ENCODE measurements at places on chromosomes 4 and X.

GRCh38 chr4:153159728-153160221 lies 44.5 kb upstream of the TRIM2 start:
- DNase-seq = no peak

- DNase-seq = no peak
Measured at GRCh38 chr4:98939892-98940298, 11.0 kb upstream of the EIF4E start.

GRCh38 chr4:169975838-169976796 lies 50.1 kb downstream of the MFAP3L start:
- DNase-seq = no peak

GRCh38 chr4:87002682-87003043 lies 67.9 kb downstream of the AFF1 start:
- DNase-seq = no peak

GRCh38 chr4:168674866-168675265 lies 178.0 kb downstream of the PALLD start:
- no peak for DNase-seq

GRCh38 chr4:114598191-114599121 lies at the start of gene UGT8:
Gene UGT8, plus strand, starts transcription at chr4:114598807. Its CDS starts 24,074 bp downstream, at chr4:114622881.
- peak; percentile 43 for DNase-seq

- DNase-seq = peak; percentile 50
Measured at GRCh38 chrX:71992711-71993110, 82.1 kb downstream of the NHSL2 start.

DNA sequence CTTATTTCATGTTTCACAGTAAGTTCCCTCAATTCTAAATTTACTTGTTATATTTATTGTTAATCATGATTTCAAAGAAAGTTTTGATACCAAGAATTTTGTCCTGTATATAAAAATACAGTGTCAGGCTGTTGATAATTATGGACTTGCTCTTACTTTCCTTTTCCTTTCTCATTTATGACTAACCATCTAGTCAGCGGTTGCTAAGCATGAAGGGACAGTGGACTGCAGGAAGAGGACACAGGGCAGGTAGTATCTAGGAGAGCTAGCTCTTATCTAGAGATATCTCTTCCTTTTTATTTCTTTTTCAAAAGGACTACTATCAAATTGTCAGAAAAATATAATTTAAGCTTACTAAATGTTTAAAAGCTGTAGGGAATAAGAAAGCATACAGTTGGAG lies 1.6 kb downstream of the OPRPN start:
- no peak for DNase-seq

- no peak for DNase-seq
Measured at GRCh38 chr4:95204873-95205272, 343.9 kb downstream of the UNC5C start.

- DNase-seq = no peak
Measured at GRCh38 chr4:4416981-4417380, 30.1 kb downstream of the NSG1 start.

- DNase-seq = no peak
Measured at GRCh38 chr4:135122457-135122856, 920.9 kb upstream of the PABPC4L start.

GRCh38 chr4:61559396-61559795 lies 359.3 kb downstream of the ADGRL3 start:
- no peak for DNase-seq

DNA sequence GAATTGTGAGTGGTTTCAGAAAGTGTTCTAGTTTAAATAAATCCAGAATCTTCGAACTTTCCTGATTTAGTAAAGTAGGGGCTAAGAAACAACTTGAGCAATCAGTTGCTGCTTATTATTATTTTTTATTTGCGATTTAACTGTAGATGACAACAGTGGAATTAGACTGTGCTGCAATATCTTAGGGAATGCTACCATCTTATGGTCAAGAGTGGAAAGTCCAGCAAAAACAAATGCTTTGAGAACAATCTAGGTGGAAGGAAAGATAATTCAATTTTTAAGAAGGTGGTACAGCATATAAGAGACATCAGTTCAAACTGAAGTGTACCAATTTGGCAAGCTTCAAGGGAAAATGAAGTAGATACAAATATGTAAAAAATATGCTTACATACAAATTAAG lies 73.3 kb downstream of the CYLC1 start:
- no peak for DNase-seq

DNA sequence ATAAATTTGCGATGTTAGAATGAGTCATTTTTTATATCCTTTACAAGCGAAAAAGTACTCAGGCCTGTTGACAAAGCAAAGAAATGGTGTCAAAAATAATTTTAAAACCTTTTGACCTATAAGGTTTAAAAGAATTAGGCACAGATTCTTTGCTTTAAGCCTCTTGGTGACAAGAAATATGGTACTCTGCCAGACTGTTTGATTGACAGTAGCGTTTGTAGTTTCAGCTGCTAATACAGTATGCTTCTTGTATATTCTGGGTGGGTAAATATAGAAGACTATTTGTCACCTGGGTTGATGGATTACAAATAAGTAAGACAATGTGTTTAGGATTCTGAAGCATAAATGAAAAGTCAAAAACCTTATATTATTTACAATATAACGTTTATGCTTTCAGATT lies 193.1 kb upstream of the PITX2 start:
- DNase-seq = no peak

DNA sequence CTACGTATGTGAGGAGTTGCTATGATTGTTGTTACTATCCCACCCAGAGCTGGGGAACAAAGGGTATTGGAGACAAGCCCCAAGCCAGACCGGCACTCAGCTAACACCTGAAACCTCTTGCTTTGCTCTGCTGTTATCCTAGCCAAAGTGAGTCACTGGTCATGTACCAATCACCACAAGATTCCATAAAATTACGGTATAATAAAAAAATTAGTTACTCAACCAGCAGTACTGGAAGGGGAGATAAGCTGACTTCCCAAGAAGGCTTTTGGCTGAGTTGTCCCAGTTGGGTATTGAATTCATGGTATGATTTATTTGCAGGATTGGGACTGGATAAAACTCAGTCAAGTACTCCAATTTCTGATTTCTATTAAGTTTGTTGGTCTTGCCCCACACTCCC lies 5.3 kb downstream of the EDA2R start:
- DNase-seq = no peak

DNA sequence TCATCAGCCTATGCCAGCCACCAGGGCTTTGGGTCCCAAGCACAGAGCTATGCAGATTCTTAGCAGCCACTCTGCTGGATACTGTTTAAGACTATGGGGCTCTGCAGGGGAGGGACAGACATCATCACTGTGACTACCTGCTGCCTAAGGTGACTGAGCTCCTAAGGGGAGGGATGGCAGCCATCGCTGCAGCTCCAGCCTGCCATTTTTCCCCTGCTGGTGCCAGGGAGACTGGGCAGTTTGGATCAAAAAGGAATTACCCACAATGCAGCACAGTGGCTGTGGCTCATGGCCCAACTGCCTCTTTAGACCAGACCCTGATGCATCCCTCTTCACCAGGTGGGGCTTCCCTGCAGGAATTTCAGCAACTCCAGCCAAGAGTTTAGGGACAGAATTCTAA lies 28.6 kb upstream of the INPP4B start:
- DNase-seq = no peak

DNA sequence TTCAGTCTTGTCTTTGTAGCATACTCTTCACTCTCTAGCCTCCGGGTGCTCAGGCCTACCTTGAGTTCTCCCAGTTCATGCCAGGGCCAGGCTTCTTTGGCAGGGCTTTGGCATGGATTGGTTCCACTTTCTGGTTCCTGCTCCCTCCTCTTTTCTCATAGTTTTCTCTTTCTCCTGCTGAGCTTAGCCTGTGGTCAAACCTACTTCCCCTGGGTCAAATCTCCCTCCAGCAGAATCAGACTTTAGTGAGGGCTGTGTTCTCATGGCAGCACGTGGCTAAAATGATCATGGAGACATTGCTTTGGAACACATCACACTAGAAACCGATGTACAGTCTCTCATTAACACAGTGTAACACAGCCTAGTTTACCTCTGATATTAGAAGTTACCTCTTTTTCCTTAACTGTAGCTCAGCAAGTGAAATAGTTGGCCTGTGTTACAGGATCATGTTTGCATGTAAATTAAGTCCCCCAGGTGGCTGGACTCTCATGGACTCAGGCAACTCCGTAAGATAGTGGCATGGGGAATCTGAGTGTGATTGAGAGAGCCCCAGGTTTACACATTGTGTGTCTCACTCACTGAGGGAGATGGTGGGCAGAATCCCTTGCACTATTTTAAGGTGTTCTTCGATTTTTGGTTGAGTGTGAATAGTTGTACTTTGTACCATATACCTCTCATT lies 13.3 kb downstream of the RAB9A start:
- DNase-seq = no peak

DNA sequence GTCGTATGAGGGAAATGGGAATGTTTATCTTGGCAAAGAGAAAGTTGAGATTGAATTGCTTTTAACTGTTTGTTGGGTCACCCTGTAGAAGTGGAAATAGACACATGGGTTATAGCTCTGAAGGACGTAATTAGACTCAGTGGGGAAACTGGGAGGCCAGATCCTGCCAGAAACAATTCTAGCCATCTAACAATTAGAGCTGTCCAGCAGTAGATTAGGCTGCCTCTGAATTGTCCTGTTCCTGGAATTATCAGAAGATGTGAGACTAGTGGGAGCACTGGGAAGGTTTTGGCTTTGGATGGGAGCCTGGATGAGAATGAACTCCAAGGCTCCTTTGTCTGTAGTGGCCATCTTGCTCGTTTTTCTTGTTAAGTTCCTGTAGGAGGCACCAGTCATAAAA lies 61.9 kb upstream of the IGFBP7 start:
- DNase-seq = no peak

GRCh38 chr4:89879215-89879614 lies 15.4 kb upstream of the MMRN1 start:
- DNase-seq = no peak

DNA sequence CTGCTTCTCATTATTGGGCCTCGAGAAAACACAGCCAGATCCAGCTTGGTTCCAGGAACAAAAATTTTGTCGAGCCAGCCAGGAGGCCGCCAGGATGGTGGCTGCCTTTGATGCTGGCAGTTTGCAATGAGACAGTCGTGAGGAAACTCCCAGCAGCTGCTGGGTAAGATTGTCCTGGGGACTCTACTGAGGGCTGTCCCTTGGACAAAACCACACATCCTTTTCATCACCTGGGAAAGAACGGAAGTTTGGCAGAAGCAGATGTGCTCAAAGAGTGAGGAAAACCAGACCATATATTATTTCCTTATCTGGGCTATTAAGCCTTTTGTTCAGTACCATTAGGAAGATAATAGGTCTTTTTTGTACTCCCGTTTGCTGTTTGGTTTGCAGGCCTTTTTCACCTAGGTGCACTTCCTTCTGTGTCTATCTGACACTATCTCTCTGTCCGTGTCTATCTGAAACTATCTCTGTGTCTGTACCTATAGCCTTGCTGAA lies 13.4 kb upstream of the PAPSS1 start:
- DNase-seq = no peak

- no peak for DNase-seq
Measured at GRCh38 chrX:3362956-3363355, 16.5 kb upstream of the MXRA5 start.

DNA sequence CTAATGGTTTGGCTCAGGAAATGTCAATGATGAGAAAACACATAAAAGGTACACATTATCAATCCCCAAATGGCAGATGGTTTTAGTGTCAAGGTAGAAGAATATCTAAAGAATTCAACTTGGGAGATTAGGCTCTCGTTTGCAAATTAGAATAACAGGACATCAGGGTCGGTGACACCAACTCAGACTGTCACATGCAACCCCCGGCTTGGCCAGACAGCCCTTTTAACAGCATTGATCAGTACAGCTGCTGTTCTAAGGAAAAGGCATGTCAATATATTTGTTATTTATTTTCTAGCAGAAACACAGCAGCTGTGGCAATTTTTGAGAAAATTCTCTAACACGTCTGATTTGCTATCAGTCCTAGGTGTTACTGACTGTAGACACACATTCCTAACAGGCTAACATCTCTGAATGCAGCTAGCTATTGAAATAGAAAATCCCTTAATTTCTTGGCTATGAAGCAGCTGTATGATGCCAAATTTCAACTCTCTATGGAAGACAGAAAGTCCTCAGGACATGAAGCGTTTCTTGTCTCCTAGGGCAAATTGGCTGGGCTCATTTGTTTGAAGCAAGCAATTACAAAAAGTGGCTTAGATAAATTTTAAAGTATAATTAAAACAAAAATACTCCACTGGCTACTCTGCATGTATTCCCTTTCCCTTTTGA lies 269.0 kb upstream of the CXXC4 start:
- DNase-seq = no peak

- no peak for DNase-seq
Measured at GRCh38 chr4:36003051-36003450, 241.3 kb downstream of the ARAP2 start.

DNA sequence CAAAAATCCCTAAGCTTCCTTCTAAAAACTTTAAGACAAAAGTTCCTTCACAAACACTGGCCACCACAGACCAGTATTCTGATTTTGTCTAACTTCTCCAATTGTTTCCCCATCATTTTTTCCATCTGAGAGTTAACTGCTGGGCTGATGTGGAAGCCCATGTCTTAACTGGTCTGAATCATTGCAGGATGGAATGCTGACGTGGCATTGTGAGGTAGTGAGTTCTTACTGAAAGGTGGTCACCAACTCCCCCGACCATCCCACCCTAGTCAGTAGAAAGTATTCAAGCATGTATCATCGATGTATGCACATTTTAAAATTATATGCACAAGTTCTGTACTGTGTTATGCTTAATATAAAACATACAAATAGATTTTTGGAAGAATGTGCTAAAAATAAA lies 99.1 kb upstream of the SMIM10 start:
- DNase-seq = no peak

DNA sequence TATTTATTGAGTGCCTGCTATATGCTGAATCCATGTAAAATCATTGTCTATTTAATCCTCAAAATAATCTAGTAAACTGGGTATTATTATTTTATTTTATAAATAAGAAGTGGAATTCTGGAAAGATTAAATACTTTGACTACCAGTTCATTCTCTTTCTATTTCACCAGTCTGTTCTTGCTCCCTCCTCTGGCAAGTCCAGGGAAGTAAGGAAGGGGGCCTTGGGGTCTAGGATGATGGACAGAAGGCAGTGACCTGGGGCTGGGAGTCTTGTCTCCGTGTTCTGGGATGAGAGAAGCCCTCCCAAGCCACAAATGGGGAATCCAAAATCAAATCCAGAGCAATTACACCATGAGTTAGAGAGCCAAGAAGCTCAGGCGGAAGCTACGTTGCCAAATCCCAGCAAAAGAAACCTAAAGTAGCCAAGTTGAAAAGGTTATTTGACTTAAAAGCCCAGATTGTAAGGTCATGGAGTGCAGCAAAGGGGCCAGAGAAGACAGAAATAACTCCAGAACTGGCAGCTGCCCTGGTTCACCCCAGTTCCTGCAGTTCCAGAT lies 28.3 kb upstream of the PARM1 start:
- no peak for DNase-seq

- DNase-seq = no peak
Measured at GRCh38 chr4:1956631-1957030, 52.1 kb downstream of the NELFA start.

GRCh38 chr4:185318679-185319078 lies 77.0 kb downstream of the LRP2BP start:
- no peak for DNase-seq

DNA sequence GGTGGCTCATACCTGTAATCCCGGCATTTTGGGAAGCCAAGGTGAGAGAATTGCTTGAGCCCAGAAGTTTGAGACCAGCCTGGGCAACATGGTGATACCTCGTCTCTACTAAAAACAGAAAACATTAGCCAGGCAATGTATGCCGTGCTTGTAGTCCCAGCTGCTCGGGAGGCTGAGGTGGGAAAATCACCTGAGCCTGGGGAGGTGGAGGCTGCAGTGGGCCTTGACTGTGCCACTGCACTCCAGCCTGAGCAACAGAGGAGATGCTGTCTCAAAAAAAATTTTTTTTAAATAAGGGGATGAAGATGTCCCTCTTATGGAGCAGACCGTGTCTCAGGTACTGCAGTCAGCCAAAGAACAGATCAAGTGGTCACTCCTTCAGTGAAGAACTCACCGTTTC lies 13.5 kb downstream of the CTAG1B start:
- DNase-seq = no peak

All from activated CD8-positive, alpha-beta memory T cell treated with anti-CD3 and anti-CD28 coated beads, Interleukin-2, amount 50 U/mL, for 4 hours (primary cell).